ENCODE measurements at places on chromosomes 2 and 18.

GRCh38 chr2:66437691-66438497 lies 3.0 kb downstream of the MEIS1 start:
- no peak for DNase-seq

DNA sequence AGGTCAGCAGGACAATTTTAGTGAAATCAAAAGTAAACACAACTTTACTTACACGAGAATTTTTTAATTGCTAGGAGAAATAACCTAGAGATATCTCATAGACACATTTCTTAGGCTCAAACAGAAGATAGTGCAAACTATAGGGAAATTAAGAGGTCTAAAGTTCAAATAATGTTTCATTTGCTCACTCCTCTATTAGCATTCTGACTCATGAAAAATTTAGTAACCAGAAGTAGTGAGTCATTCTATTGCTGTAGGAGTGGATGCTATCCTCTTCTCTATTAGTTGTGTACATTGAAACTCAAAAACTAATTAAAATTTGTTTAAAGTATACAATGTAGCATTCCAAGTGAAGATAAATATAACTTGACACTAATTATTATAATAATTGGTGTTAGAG lies 908.3 kb upstream of the TMEFF2 start:
- DNase-seq: peak; percentile 41

DNA sequence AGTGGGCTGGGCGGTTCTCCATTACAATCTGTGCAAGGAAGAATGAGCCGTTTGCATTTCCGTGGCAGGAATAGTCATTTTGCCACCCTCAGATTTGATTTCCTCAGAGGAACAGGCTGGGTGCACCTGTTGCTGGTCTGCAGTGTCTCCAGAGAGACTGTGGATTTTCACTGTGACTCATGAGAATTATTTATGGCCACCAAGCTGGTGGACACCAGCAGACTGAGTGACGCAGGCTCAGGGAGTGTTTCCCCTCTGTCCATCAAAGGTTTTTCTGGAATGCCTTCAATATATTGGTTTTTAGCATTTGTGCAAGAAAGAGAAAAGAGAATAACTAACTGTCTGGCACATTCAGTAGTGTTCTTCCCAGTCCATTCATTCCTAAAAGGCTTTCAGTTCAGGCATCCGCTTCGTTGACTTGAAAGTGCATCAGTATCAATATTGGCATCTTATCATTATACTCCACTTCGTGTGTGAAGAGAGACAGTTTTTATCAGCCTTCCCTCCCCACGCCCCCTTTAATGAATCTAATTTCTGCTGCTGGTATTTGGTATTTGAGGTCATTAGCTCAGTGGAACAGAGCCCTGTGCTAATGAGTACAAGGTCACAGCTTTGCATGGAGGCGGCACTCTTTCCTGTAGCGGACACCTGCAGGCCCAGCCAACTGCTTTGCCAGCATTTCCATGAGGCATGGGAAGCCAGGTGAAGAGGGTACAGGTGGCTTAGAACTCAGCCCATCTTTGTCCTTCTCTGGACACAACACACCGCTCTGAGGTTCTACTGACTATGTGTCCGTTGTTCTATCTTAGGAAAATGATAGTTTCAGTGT lies 39.9 kb downstream of the PRKCE start:
- no peak for DNase-seq

GRCh38 chr2:76851000-76851399 lies 671.2 kb downstream of the LRRTM4 start:
- no peak for DNase-seq

- DNase-seq: peak; percentile 16
These were observed 92.5 kb upstream of the LRATD1 start for GRCh38 chr2:14540015-14540414.

- no peak for DNase-seq
These were observed 15.4 kb downstream of the HK2 start for GRCh38 chr2:74849228-74849892.

- no peak for DNase-seq
These were observed 221.6 kb downstream of the MYCN start for GRCh38 chr2:16161768-16162490.

DNA sequence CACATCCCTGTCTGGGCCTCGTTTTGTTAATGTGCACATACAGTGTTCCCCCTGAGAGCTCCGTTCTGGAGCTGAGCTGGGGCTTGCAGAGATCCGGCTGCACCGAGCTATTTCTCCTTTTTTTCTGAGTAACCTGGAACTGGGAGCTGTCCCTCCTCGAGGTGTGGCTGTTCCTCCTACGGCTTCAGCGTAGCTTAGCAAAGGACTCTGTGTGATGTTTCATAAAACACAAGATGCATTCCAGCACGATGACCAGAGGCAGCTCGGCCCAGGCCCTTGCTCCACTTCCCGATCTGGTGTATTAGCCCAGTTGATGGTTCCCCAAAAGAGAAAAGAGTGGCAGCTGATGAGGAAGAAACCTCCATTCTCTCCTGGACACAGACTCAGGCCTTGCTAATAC lies 103.0 kb downstream of the FAM210A start:
- no peak for DNase-seq

GRCh38 chr2:233807966-233808935 lies 30.1 kb downstream of the MROH2A start:
- DNase-seq: no peak

DNA sequence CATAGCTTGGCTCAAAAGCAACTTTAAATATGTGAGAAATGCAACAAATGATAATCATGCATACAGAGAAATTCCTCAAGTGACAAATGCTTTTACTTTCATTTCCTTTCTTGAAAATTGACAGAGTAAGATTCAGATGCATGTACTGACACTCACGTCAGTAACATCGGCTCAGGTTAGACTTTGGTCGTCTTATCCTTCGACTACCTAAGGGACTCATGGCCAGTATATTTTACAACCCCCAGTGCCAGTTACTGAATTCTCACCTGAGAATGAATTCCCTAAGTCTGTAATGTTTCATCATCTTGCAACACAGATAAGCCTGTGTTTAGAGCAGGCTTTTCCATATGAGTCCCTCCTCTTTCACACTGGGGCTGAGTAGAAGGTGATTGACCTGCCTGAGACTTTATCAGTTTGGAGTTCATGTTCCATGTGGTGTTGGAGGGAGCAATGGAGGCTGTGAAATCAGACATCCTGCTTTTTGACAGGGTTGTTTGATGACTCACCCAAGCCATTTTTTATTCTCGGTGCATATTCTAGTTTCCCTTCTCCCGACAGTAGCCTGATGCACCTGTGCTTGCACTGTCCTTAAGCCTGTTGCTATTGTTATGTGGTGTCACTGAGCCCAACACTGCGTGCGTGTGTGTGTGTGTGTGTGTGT lies 30.5 kb upstream of the ATP8B1 start:
- peak; percentile 34 for DNase-seq

- no peak for DNase-seq
These were observed 37.7 kb downstream of the FBXO48 start for GRCh38 chr2:68429311-68429826.

GRCh38 chr18:75981102-75981501 lies 513.9 kb downstream of the ZNF516 start:
- DNase-seq: no peak

GRCh38 chr2:62370321-62371250 lies 135.4 kb downstream of the TMEM17 start:
- no peak for DNase-seq

GRCh38 chr2:215207791-215208367 lies 69.5 kb upstream of the ABCA12 start:
- DNase-seq: no peak

GRCh38 chr2:204449977-204450376 lies 95.3 kb upstream of the PARD3B start:
- DNase-seq: no peak

GRCh38 chr2:68943581-68944568 lies 8.8 kb downstream of the GKN2 start:
- DNase-seq: peak; percentile 73

DNA sequence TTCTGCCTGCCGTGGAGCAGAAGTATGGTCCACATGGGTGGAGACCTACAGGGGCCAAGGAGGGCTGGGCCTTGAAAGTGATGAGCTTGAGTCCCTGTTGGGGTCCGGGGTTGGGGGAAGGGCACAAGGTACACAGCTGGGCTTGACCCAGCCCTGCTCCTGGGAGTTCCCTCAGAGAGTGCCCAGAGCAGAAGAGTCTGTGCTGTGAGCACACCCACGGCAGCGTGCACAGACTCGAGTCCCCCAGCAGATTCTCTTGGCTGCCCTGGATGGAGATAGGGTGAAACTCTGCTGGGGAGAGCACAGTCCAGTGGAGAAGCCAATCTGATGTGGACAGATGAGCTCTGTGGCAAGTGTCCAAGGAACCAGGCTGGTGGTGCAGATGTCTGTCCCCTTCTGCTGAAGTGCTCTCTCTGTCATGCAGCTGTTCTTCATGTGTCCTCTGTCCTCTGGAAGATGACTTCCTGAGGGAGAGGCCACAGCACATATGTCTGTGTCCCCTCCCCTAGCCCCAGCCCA lies 27.5 kb downstream of the INPP4A start:
- no peak for DNase-seq

GRCh38 chr18:9647496-9648323 lies 33.4 kb upstream of the PPP4R1 start:
- DNase-seq: no peak

- no peak for DNase-seq
These were observed 91.0 kb downstream of the TMEM247 start for GRCh38 chr2:46570396-46570795.

GRCh38 chr2:156486147-156486546 lies 50.0 kb downstream of the GPD2 start:
- DNase-seq: peak; percentile 68

GRCh38 chr18:4211111-4211837 lies 243.8 kb downstream of the DLGAP1 start:
- no peak for DNase-seq

DNA sequence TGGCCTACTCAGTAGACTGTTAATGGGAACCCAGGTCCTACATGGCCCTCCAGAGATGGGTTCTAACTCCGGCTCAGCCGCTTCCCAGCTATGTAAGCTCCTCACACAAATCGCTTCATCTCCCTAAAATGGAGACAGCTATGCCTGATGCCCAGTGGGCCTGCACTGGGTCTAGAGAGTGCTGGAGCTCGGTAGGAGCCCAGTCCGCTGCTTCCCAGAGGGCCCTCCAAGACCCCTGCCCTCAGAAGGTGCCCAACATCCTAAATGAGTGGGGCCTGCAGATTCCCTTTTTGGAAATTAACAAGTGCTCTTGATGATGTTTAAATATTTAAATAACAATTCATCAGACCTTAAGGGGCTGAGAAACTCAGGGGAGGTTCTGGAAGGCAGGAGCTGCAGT lies 47.1 kb downstream of the HS1BP3 start:
- DNase-seq: no peak

GRCh38 chr2:177660742-177661141 lies 268.2 kb downstream of the AGPS start:
- DNase-seq: no peak

DNA sequence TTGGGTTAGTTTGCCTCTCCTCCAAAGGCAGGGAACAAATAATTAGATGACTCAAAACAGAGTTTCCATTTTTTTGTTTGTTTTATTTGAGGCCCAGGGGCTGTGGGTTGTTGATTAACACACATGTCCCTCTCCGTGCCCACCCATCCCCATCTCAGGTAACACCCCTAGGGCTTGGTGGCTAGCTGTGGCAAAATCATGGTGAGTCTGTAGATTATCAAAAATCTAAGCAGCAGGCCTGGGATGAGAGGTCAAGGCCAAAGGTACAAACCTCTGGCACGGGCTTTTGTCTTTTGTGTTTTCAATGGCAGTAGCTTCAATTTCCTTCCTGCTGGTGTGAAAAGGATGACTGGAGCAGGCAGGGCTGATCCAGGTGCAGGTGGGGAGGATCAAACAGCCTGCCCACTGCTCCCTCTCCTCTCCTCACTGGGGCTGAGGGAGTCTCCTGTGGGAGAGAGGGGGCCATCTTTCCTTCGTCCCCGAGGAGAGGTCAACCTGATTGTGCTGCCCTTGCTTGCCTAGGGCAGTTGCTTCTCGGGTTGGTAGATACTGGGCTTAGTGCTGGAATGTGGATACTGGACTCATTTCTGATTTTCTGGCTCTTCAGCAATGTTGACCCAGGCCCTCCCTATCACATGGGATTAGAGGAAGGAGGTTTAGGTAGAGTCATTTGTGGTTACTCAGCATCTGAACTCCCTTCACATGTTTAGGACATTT lies 31.9 kb upstream of the EML4 start:
- DNase-seq: no peak

GRCh38 chr2:118225666-118226065 lies 137.4 kb downstream of the INSIG2 start:
- no peak for DNase-seq

DNA sequence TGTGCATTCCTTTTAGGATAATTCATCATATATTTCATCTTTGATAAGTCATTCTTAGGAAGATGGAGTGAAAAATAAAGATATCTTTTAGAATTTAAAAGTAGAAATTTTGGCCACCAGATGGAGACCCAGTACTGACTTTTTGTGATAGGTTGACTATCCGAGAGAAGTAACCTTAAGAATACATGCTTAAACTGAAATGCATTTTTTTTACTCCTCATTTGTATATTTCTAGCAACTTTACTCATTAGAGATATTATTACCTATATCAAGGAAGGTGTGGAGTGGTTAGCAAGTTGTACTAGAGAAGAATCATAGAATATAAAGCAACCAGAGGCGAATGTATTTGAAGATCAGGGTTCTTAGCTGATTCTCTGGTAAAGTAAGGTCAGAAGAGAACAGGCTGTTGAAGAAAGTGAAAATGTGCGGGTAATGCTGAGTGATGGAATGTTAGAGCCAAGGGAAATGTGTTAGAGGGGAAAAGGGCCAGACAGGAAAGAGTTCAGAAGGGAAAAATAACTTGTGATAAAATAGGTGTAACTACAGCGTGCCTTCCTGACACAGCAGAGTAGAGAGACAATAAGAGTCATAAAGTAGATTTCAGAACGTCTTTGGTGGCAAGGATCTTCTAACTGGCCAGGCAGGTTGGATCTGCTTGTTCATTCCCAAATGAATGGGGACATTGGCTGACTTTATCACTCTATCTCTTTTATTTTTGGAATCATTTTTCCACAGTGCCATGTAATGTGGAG lies 52.3 kb downstream of the TDRD15 start:
- DNase-seq: no peak

GRCh38 chr2:69297216-69297615 lies 89.8 kb downstream of the GFPT1 start:
- DNase-seq: no peak

GRCh38 chr18:33959609-33960008 lies 265.1 kb downstream of the NOL4 start:
- DNase-seq: no peak

DNA sequence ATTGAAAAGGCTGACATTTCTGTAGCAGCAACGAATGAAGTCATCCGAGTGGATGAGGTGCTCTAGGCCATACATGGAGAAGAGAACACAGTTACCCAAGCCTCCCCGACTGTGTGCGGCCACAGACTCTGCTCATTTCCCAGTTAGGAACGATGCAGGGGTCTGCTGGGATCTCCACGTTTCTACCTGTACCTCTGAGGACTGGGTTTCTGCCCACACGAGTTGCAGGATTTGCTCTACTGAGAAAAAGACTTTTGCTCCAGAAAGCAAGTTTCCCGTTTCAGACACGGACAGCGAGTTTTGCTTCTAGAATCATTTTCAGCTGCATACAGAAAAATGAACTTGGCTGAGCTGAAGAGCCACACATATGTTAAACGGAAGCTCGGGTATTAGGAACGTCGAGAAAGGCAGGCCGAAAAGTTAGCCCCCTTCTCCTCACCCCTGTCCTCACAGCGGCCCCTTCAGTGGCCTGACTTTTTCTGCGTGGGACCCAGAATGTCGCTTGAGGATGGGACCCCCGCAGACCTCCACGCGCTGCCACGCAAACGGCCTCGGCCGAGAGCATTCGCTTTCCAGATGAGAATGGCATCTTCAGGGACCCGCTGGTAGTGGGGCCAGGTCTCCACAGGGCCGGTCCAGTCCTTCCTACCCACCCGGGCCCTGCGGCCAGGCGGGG lies 582 bp upstream of the RAB31 start:
- peak; percentile 40 for DNase-seq

Measured in fibroblast of upper back skin (primary cell).